SK-N-SH (cell line): ENCODE measurements at places on chromosomes 11 and 22. TPM values are rescaled to one million over a fixed set of nuclear protein-coding genes. Genes with fewer than 3 reads are reported as not detected.

Gene ASPHD2
- polyA plus RNA-seq = 2.1 and 2.2 TPM in 2 replicates

Gene XNDC1N
- 3.4 and 4.5 TPM in 2 replicates for polyA plus RNA-seq

Gene APOA4
- polyA plus RNA-seq = not detected in 2 replicates

Gene SAAL1
- polyA plus RNA-seq = 17.9 and 19.6 TPM in 2 replicates
